ENCODE measurements at places on chromosomes 11 and 22.

GRCh38 chr11:27213232-27213660 is 149.8 kb downstream of the CCDC34 start:
- DNase-seq: peak; percentile 75

DNA sequence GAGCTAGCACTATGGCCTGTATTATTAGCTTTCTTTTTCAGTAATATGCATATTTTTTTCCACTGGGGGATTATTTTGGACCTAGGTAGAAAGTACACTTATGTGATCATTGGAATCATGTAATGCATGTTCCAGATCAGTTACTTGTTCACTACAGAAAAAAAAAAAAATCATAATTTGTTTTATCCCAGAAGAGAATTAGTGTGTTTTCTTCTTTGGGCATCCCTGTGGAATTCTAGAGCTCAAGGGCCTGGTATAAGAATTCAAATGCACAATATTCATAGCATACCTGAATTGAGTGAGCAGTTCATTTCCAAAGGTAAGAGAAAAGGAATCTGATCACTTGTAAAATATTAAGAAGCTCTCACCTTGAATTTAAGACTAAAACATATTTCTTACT is at the start of gene OR5T1:
Gene OR5T1 (plus strand): TSS at position 301 of the 400 bp plus-strand sequence. CDS start 1,485 bp downstream, outside the sequence.
- DNase-seq: no peak

DNA sequence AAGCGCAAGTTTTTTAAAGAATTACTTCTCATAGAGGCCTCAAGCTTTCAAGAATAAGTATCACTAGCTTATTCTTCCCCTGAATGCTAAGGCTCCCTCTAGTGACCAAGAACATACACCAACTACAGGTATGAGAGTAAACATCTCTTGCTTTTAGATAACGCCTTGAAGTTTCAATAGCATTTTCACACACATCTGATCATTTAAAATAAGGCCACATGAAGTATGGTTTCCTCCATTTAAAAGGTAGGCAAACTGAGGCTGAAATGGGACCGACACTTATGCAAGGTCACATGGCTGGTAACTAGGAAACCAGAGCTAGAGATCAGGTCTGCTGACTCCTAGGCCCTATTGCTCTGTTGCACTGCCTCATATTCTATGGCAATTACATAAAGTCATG is 66.5 kb downstream of the CCDC34 start:
- peak; percentile 76 for DNase-seq

- peak; percentile 64 for DNase-seq
Observed at GRCh38 chr11:111427471-111427912, 48.4 kb upstream of the POU2AF1 start.

DNA sequence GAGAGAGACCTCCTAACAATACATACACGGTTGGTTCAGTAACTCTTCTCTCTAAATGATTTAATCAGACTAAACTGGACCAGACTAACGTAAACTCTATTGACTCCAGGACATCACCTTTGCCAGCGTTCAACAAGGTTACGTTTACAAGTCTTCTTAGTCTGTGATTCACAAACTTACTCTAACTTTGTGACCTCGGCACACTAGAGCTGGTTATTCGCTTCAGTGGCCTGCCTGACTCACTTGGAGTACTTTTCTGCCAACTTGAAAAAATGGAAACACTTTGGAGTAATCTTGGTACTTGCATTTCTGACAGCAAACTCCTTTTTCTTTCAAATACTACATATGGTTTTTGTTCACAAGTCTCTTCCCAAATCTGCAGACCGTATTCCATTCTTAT is 26.2 kb downstream of the MTMR2 start:
- DNase-seq: no peak
